Naive thymus-derived CD8-positive, alpha-beta T cell (primary cell): ENCODE measurements at places on chromosomes 12 and 14. TPM values are rescaled to one million over a fixed set of nuclear protein-coding genes. Genes with fewer than 3 reads are reported as not detected.

The TAS2R9 gene
- not detected for total RNA-seq

The OR10AD1 gene
- total RNA-seq: not detected

The ALDH1L2 gene
- total RNA-seq: 0.14 TPM

The IAPP gene
- not detected for total RNA-seq

The CLEC12A gene
- total RNA-seq: not detected

The TMBIM4 gene
- total RNA-seq: 88.2 TPM

The CMKLR1 gene
- total RNA-seq: 0.27 TPM

The SLC17A8 gene
- not detected for total RNA-seq

The HSPA2 gene
- total RNA-seq: 2.3 TPM

The GLT1D1 gene
- not detected for total RNA-seq

The E2F7 gene
- total RNA-seq: not detected

The SLC2A3 gene
- total RNA-seq: 115 TPM

The GDF11 gene
- 7.7 TPM for total RNA-seq

The NRIP2 gene
- total RNA-seq: not detected

- H3K27ac ChIP-seq: no peak overlapping the region
- H3K4me1 ChIP-seq: no peaks in the 10 kb centered on the region
- DNase-seq: no peak
- H3K4me3 ChIP-seq: no peak overlapping the region
- no peaks in the 10 kb centered on the region for H3K36me3 ChIP-seq
These were observed 121.9 kb downstream of the PDE3A start for GRCh38 chr12:20490213-20490612.

GRCh38 chr12:6960593-6961277 lies 9.6 kb downstream of the PTPN6 start:
- H3K4me3 ChIP-seq: peak overlapping the region; percentile 97
- H3K27ac ChIP-seq: peak overlapping the region; percentile 97
- DNase-seq: no peak
- H3K27me3 ChIP-seq: no peaks in the 10 kb centered on the region
- H3K4me1 ChIP-seq: peaks cover 48% of the 10 kb centered on the region

GRCh38 chr12:23431006-23431405 lies 518.5 kb downstream of the SOX5 start:
- no peaks in the 10 kb centered on the region for H3K4me1 ChIP-seq
- no peak for DNase-seq
- no peak overlapping the region for H3K4me3 ChIP-seq

- no peak overlapping the region for H3K27ac ChIP-seq
- DNase-seq: no peak
- H3K27me3 ChIP-seq: peaks cover 2% of the 10 kb centered on the region
- no peaks in the 10 kb centered on the region for H3K4me1 ChIP-seq
These were observed 409.1 kb downstream of the TMEM132D start for GRCh38 chr12:129494766-129495165.

GRCh38 chr12:42854208-42854607 lies 264.7 kb upstream of the PRICKLE1 start:
- H3K4me1 ChIP-seq: no peaks in the 10 kb centered on the region
- H3K36me3 ChIP-seq: no peaks in the 10 kb centered on the region
- DNase-seq: no peak
- H3K4me3 ChIP-seq: no peak overlapping the region

- H3K27ac ChIP-seq: no peak overlapping the region
- H3K4me3 ChIP-seq: no peak overlapping the region
- no peak for DNase-seq
- H3K36me3 ChIP-seq: no peaks in the 10 kb centered on the region
- H3K27me3 ChIP-seq: no peaks in the 10 kb centered on the region
These were observed 47.1 kb downstream of the NCOR2 start for GRCh38 chr12:124520265-124520701.

DNA sequence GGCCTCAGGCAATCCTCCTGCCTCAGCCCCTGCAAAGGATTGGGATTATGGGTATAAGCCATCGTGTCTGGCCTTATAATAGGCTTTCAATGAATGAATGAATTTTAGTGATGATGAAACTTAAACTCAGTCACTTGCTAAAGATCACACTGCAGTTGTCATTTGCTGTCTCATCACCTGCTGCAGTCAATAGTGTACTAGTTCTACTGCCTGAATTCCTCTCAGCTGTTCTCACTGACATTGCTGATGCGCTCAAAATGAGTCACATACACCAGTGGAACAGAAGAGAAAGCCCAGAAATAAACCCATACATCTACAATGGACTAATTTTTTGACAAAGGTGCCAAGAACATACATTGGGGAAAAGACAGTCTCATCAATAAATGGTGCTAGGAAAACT lies 5.6 kb upstream of the SYNJ2BP start:
- no peak overlapping the region for H3K27ac ChIP-seq
- DNase-seq: no peak
- H3K4me1 ChIP-seq: no peaks in the 10 kb centered on the region
- no peak overlapping the region for H3K4me3 ChIP-seq
- no peaks in the 10 kb centered on the region for H3K36me3 ChIP-seq

GRCh38 chr12:65881965-65882413 lies 57.7 kb downstream of the HMGA2 start:
- peaks cover 27% of the 10 kb centered on the region for H3K4me1 ChIP-seq
- H3K4me3 ChIP-seq: no peak overlapping the region
- DNase-seq: no peak
- no peak overlapping the region for H3K27ac ChIP-seq

GRCh38 chr14:102171173-102172020 lies 31.7 kb downstream of the WDR20 start:
- DNase-seq: no peak
- H3K4me3 ChIP-seq: no peak overlapping the region
- H3K4me1 ChIP-seq: peaks cover 25% of the 10 kb centered on the region
- no peaks in the 10 kb centered on the region for H3K27me3 ChIP-seq
- no peak overlapping the region for H3K27ac ChIP-seq
- H3K36me3 ChIP-seq: no peaks in the 10 kb centered on the region

- no peaks in the 10 kb centered on the region for H3K27me3 ChIP-seq
- DNase-seq: no peak
- H3K36me3 ChIP-seq: no peaks in the 10 kb centered on the region
- H3K4me3 ChIP-seq: no peak overlapping the region
- H3K4me1 ChIP-seq: no peaks in the 10 kb centered on the region
These were observed 6.9 kb downstream of the CFAP251 start for GRCh38 chr12:121925358-121925695.

DNA sequence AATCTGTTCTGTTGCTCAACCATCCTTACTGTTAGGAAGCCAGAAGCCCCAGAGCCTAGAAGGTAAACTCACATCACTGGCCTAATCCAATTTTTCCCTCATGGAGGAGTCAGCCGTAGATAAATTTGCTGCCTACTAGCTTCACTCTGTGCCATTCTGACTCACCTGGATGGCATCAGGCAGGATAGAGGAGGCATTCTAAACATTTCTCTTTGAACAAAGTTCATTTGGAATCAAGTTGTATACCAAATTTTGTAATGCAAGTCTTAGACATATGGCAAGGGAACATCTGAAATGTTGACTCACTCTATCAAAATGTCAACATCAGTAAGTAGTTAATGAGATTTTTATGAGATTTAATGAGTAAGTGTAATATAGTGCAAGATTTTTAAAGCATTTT lies 13.6 kb upstream of the TBC1D30 start:
- no peaks in the 10 kb centered on the region for H3K36me3 ChIP-seq
- H3K4me3 ChIP-seq: no peak overlapping the region
- no peaks in the 10 kb centered on the region for H3K4me1 ChIP-seq
- no peak overlapping the region for H3K27ac ChIP-seq

- no peaks in the 10 kb centered on the region for H3K4me1 ChIP-seq
- no peak overlapping the region for H3K27ac ChIP-seq
- no peak for DNase-seq
- no peak overlapping the region for H3K4me3 ChIP-seq
These were observed 31.3 kb downstream of the BMP4 start for GRCh38 chr14:53925201-53925766.

DNA sequence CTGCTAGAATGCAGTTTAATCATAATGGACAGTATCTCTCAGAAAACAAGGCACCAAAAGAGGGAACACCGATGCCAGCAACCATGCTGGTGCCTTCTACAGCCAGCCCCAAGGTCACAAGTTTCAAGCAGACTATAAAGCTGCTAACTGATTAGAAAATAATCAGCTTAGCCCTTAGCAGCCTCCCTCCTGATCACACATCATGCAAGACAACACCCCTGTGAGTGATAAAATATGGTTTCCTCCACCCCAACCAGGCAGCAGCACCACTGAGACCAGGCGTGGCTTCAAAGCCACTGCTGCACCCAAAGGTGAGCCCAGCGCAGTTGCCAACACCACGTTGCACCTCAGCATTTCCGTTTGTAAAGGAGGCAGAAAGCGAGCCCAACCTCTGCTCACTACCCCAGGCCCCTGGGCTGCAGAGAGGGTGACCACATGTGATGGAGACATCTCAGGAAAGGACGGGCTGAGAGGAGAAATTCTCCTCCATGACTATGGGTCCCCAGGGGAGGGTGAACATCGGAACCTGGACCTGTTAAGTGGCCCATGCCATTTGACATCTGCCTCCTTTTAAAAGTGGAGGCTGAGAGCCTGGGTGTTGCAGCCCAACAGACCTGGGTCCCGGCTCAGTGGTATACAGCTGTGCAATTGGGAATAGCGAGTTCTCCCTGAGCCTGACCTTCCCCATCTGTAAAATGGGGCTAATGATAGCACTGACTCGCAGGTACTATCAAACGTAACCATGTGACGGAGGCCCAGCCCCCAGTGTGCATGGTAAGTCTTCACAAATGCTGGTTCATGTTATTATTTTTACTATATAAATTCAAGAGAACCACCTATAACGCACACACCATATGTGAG lies 11.5 kb downstream of the ZFP36L1 start:
- H3K36me3 ChIP-seq: no peaks in the 10 kb centered on the region
- H3K27me3 ChIP-seq: no peaks in the 10 kb centered on the region
- H3K27ac ChIP-seq: peak overlapping the region; percentile 85
- DNase-seq: peak; percentile 63

DNA sequence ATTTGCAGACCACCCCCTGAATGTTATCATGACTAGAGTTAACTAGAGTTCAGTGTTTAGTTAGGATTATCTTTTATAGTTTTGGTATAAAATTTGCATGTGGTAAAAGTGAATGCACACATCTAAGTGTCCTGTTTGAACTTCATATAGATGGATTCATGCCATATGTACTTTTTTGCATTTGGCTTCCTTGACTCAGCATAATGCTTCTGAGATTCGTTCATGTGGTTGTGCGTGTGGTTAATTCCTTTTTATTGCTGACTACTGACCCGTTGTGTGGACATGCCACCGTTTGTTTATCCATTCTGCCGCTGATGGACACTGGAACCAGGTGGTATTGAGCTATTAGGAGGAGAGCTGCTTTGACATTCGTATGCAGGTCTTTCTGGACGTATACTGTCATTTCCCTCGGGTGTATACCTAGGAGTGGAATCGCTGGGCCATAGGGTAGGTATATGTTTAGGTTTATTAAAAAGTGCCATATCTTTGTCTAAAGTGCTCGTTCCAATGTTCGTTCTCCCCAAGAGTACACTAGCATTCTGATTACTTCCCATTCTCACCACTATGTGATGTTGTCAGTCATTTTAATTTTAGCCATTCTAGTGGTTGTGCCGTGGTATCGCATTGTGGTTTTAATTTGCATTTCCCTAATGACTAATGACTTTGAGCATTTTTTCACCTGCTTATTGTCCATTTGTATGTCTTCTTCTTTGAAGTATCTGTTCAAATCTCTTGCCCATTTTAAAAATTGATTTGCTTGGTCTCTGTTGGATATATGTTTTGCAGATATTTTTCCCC lies 37.7 kb downstream of the RIN3 start:
- no peak overlapping the region for H3K27ac ChIP-seq
- H3K4me3 ChIP-seq: no peak overlapping the region
- H3K4me1 ChIP-seq: peaks cover 76% of the 10 kb centered on the region
- H3K36me3 ChIP-seq: no peaks in the 10 kb centered on the region

- peaks cover 60% of the 10 kb centered on the region for H3K4me1 ChIP-seq
- H3K27ac ChIP-seq: peak overlapping the region; percentile 88
- H3K4me3 ChIP-seq: peak overlapping the region; percentile 18
These were observed 7.0 kb downstream of the PPP1R12A start for GRCh38 chr12:79927772-79928474.

DNA sequence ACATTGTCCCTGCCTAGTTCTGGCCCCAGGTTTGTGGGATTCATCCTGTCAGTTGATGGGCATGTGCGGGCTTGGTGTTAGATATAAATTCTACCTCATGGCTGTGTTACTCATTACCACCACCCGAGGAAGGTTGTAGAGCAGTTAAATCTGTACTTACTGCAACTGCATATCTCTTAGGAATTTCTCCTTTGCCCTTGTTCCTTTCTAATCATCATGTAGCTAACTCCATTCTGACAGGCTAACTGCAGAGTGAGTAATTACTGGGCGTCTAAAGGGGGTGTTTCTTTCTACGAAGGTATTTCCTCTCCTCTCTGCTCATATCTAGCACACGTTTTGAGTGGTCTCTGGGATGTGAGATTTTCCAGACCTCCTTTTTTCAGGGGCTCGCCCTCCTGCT lies 1076.7 kb downstream of the TMTC2 start:
- H3K27ac ChIP-seq: no peak overlapping the region
- DNase-seq: no peak
- no peaks in the 10 kb centered on the region for H3K27me3 ChIP-seq
- no peaks in the 10 kb centered on the region for H3K4me1 ChIP-seq

- DNase-seq: no peak
- no peaks in the 10 kb centered on the region for H3K27me3 ChIP-seq
- no peak overlapping the region for H3K4me3 ChIP-seq
- H3K36me3 ChIP-seq: no peaks in the 10 kb centered on the region
These were observed 325.4 kb upstream of the SEL1L start for GRCh38 chr14:81859046-81859445.

DNA sequence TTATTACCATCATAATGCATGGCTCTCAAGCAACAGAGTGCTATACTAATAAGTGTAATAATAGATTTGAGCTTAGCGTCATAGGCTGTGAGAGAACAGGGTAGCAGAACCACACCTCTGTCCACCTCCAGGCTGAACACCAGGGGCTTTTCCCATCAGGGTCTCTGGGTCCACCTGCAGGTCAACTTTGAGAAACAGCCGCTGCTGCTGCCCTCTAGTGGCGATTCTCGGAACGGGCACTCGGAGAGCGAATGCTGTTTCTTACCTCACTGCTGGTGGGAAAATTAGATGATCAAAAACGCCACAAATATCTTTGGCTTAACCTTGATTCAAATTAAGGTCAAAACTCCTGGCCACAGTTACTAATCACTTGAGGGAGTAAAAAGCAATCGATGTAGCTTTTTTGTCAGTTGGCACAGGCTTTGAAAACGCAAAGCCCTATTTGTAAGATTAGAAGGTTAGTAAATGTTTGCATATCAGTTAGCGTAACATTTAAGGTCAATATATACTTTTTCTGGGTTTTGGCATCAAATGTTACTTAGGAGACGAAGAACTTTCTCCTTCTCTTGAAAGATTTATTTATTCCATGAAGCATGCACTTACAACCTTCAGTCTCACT lies 127.9 kb upstream of the TMEM132D start:
- DNase-seq: peak; percentile 41
- H3K4me1 ChIP-seq: no peaks in the 10 kb centered on the region
- no peak overlapping the region for H3K27ac ChIP-seq
- H3K36me3 ChIP-seq: no peaks in the 10 kb centered on the region
- H3K27me3 ChIP-seq: peaks cover 41% of the 10 kb centered on the region
- H3K4me3 ChIP-seq: no peak overlapping the region
